ENCODE measurements at places on chromosomes 11 and 22.

GRCh38 chr11:61153593-61154095, 7.6 kb downstream of the VPS37C start:
- DNase-seq = no peak

GRCh38 chr22:20117633-20118299, 740 bp upstream of the TRMT2A start:
- DNase-seq = peak; percentile 58

DNA sequence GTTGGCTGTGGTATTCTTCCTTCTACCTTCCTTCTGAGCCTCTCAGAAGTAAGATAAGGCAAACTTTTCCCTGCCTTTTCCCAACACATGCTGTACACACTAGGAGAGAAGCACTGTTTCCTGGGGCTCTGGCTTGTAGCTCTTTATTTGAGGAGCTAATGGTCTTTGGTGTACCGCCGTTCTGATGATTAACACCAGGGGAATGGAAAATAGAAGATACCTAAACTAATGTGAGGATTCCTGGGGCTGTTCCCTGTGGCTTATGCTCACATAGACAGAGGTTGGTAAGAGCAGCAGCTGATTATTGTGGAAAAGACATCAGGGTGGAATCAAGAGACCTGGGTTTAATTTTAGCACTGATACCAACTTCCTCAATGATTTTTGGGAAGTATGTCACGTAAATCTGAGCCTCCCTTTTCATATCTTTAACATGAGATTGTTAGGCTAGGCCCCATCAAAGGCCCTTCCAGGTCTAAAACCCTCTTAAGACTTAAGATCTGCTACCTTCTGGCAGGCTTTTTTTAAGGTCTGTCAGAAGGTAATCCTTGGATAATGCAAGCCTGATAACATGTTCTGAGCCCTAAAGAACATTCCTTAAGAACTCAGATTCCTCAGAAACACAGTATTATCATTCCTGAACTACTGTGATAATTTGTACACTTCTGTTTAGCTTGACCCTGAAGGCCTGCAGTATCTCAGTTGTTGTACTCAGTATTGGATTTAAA, 24.8 kb upstream of the RCE1 start:
- no peak for DNase-seq

GRCh38 chr22:44363013-44363979, 50.5 kb upstream of the SHISAL1 start:
- no peak for DNase-seq

DNA sequence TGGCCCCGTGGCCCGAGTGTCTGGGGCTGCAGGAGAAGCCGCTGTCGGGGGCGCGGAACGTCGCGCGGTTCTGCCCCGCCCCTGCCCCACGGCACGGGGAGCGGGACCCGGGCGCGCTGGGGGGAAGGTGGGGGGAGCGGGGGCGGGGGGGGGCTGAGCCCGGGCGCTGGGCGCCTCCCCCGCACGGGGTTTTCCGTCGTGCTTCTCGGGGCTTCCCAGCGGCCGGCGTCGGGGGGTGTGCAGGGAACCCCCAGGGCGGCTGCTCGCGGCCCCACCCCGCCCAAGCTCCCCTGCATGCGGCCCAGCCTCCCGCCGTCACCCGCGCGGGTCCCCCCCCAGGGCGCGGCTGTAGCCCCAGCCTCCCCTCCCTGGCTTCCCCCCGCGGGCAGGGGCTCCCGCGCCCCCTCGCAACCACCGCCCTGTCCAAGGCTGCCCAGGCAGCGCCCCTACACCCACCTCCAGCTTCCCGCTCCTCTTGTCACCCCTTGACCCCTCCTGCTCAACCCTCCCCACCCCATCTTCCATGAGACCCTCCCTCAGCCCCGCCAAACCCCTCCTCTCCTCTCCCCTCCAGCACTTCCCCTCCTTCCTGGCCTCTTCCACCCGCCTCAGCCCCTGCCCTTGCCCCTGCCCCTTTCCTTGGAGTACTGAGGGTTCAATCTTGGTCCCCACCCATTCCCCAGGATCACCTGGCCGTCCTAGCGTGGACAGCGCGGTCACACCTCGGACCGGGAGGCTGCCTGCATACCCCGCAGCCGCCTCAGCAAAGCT, 1.7 kb downstream of the IL17REL start:
- DNase-seq = no peak

GRCh38 chr11:27112946-27113345, 72.3 kb downstream of the BBOX1 start:
- no peak for DNase-seq

- DNase-seq = no peak
Observed at GRCh38 chr11:43434893-43435292, 76.2 kb downstream of the TTC17 start.

GRCh38 chr11:3132271-3132781, 32.8 kb downstream of the OSBPL5 start:
- no peak for DNase-seq

DNA sequence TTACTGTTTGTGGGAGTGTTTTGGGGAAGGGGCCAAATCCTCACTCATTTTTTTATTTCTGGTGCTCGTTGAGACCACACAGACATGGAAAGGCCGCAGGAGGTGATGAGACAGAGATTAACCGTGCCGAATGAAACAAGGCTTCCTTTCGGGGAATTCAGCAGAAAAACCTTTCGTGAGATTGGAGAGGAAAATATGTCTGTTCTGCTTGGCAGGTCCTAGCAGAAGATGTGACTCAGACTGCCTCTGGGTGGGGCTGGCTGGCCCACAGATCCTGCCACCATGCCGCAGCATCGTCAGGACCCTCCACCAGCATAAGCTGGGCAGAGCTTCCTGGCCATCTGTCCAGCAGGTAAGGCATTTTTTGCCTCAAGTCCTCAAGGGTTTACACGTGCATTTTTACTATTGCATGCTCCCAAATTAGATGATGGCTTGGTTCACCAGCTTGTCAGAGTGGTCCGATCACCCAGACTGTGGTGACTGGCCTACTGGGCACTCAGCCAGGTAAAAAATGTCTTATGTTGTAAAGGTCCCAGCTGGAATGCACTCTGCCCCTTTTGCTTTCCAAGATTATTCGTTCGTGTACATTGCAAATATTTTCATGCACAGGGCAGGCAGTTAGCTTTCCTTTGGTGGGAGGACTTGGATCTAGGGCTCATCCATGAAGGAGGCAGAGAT, 1.5 kb downstream of the DDB2 start:
- peak; percentile 27 for DNase-seq

- DNase-seq = peak; percentile 73
Observed at GRCh38 chr11:122779047-122779629, 59.2 kb upstream of the CRTAM start.

DNA sequence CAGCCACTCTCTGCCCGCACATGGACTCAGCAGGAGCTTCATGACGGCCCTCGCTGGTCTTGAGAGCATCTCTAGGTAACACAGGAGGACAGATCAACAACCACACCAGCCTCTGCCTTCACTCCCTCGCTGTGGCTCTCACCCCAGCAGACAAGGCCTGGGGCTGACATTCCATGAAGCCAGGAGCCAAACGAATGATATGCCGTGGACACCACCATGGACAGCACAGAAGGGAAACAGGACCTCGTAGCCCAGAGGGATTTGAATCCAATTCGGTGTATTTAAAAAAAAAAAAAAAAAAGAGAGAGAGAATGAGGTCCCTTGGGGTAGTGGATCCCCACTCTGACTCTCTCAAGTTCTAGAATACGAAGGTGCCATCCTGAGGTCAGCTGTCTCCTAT, 385.5 kb downstream of the SHANK2 start:
- no peak for DNase-seq

DNA sequence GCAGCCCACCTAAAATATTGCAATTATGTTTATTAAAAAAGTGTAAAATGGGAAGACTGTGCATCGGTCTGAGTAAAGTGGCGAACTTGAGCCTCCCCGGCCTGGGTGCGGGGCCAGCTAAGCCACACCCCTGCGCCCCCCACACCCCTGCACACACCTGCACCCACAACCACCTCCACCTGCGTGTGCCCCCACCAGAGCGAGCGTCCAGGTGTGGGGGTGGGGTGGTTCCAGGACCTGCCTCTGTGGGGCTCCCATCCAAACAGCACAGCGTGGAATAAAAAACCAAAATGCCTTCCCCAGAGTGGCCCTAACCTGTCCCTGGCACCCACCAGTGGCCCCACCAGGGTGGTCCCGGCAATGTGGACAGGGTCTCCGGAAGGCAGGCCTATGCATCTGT, 30.1 kb upstream of the CARS1 start:
- no peak for DNase-seq

DNA sequence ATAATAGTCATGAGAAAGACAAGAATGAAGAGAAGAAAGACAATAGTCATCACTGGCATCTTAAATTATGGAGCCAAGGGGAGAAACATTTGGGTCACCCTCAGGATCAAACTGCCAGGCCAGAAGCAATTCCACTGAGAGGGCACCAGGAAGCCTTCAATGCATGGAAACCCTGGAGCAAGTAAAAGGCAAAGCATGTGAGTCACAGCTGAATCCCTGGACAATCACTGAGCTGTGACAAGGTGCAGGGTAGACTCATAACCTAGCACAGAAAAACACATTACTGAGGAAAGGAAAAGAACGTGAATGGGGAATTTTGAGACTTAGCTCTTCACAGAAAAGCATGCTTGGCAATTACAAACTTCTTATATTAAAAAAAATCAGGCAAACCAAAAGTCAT, 1.6 kb downstream of the KCNJ1 start:
- DNase-seq = no peak

DNA sequence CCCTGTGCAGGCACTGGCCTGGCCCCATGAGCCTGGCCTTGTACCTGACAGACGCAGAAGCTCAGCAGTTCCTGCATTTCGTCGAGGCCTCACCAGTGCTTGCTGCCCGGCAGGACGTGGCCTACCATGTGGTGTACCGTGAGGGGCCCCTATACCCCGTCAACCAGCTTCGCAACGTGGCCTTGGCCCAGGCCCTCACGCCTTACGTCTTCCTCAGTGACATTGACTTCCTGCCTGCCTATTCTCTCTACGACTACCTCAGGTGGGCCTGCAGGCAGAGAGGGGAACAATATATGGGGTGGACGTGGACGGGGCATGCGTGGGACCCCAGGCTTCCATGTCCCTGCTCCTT, 4.9 kb downstream of the LARGE2 start:
- DNase-seq = no peak

DNA sequence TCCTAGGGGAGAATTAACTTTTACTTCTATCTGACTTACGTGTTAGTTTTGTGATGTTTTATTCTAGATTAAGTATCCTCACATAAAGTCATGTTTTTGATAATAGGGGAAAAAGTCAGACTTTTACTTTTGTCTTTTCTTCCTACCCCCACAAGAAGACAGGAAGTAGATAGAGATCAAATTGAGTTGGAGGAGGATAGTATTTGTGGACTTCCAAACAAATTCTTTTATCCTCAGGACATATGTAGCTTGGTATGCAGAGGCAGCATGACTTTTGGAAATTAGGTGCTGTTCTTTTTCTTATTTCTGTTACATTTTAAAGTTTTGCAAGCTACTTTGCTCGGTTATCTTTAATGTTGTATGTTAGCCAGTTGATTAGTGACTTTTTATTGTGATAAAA, 61.4 kb downstream of the MTMR3 start:
- no peak for DNase-seq

GRCh38 chr11:92880381-92880780, 89.1 kb upstream of the MTNR1B start:
- DNase-seq = no peak

GRCh38 chr11:47606731-47607130, 12.5 kb upstream of the C1QTNF4 start:
- no peak for DNase-seq
